ENCODE measurements at places on chromosomes 7 and 10.

GRCh38 chr10:29994811-29995210, 64.6 kb downstream of the JCAD start:
- DNase-seq: no peak

GRCh38 chr10:22742678-22743077, 28.3 kb upstream of the PIP4K2A start:
- no peak for DNase-seq

- no peak for DNase-seq
These were observed 62.8 kb downstream of the PODXL start for GRCh38 chr7:131493581-131493980.

- DNase-seq: peak; percentile 70
These were observed 45.9 kb downstream of the HIPK2 start for GRCh38 chr7:139731802-139732470.

DNA sequence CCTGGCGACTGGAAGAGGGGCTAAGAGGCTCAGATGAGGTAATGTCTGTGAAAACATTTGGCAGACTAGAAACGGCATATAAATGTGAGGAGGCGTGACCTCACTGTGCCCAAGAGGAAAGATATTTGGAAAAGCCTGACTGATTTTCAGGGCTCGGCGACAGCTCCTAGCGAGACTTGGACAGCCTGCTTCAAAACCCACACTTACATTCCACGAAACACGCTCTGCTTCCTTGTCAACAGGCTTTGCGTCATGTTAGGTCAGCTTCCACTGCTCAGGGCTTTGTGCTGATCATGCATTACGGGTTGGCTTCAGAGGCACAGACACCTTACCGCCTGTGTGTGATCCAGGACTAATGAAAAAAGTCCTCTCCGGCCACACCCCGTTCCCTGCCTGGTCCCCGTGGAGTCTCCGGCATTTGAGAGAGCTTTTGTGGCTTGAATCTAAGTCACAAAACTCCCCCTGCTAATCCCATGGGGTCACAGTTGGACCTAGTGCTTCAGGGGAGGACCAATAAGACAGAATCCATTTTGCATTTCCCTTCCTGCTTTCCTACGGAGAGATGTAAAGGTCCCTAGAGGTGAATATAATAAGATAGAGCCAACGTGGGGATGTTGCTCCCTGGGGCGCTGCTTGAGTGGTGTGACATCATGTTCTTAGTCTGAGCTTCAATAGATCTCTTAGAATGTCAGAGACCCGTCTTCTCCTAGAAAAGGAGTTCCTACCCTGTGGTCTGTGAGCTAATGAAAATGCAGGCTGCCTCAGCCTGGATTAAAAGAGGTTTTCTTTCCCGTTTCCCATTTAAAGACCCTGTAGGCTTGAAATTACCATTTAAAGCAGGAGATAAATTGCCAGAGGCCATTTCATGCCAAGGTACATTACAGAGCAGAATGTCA, 25.5 kb downstream of the FGFBP3 start:
- peak; percentile 45 for DNase-seq

DNA sequence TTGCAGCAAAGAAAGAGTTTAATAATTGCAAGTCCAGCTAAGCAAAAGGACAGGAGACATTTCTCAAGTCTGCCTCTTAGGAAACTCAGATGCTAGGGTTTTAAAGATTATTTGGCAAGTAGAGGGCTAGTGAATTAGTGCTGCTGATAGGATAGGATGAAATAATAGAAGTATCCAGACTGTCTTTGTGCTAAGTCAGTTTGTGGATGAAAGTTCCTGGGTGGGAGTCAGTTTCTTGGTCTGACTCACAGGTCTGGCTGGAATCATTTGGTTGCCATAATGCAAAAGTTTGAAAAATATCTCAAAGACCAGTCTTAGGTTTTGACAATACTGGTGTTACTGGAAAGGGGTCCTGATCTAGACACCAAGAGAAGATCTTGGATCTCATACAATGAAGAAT, 42.6 kb upstream of the INHBA start:
- DNase-seq: no peak

GRCh38 chr7:28556025-28556424, 143.7 kb downstream of the CREB5 start:
- DNase-seq: no peak

DNA sequence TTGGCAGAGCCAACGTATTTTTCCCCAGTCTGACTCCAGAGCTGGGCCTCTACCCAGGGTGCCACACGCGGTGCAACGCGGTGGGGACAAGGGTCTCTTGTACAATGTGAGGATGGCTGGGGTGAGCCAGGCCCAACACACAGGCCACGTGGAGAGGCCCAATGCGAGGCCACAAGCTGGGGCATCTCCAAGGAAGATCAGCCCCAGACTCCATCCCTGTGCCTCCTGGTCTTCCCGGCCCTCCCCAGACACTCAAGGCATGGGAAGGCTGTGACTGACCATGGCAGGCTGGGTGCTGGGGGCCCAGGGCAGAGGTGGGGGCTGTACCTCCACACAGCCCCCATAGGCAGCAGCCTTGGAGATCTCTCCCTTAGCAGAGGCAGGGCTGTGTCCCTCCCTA, 135.3 kb upstream of the FAM20C start:
- no peak for DNase-seq

- DNase-seq: no peak
These were observed 6.0 kb downstream of the WIPF3 start for GRCh38 chr7:29812185-29812876.

GRCh38 chr7:130595986-130596385, 72.6 kb downstream of the COPG2 start:
- no peak for DNase-seq

GRCh38 chr7:356691-357462, 66.9 kb downstream of the FOXL3 start:
- no peak for DNase-seq

DNA sequence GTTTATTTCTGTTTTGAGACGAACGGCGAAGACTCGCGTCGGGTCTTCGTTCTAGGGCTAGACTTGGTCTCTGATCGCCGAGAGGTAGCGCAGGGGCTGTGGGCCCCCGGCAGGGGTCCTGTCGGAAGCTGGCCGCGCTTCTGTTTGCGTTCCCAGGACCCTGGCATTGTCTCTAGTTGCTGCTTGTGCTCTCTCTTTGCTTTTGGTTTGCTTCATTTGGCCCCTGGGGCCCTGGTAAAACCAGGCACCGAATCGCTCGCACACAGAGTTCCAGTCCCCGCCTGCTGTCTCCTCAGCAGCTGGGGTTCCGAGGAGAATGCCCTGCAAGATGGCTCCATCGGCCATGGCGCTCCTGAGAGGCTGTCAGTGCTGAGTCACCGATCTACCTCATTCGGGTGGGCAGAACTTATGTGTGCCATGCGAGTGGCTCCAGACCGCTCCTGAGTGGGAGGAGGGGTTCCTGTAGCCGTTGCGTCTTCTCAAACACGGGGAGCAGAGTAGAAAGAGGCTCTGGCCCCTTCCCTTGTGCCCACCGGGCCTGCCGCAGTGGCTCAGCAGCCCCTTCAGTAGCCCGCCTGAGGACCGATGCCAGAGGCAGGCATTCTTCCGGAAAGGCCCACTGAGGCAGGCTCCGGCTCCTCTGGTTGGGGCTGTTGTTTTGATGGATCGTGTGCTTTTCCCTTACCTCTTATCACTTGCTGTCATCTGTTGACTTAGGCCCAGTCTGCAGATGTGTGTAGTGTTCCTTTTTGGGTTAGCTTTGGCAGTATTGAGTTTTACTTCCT, 826 bp downstream of the CHPF2 start:
- DNase-seq: peak; percentile 5

GRCh38 chr10:29763396-29763795, 128.6 kb upstream of the SVIL start:
- DNase-seq: no peak

DNA sequence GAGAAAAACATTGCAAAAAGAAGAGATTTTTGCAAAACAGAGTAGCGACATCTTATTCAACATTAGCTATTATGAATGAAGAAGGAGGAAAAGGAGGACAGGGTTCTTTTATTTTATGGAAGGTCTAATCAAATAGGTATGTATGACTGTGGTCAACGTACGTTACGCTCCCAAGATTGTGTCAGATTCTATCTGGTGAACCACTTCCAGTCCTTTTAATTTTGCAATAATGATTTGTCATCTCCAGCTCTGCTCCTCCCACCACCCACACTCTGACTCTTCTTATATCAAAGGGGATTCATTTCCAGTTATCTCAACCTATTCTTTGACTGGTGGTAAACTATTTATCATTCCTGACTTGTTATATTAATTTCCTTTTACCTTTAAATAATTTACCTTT, 259.9 kb downstream of the CACNA2D1 start:
- no peak for DNase-seq

DNA sequence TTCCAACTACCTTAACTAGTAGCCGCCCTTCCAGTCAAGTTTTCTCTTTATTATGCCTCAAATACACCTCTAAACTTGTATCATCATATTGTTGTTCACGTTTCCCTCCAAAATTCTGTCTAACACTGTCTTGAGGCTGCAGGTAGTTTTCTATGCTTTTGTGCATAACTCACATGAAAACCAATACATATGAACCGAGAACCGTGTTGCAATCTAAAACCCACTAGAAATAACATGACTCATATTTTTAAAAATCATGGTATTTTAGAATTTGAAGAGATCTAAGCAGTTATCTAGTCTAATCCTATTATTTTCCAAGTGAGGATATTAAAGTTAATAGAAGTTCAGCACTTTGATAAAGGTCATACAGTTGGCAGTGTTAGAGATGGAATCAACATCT, 18.2 kb downstream of the LIPF start:
- no peak for DNase-seq

DNA sequence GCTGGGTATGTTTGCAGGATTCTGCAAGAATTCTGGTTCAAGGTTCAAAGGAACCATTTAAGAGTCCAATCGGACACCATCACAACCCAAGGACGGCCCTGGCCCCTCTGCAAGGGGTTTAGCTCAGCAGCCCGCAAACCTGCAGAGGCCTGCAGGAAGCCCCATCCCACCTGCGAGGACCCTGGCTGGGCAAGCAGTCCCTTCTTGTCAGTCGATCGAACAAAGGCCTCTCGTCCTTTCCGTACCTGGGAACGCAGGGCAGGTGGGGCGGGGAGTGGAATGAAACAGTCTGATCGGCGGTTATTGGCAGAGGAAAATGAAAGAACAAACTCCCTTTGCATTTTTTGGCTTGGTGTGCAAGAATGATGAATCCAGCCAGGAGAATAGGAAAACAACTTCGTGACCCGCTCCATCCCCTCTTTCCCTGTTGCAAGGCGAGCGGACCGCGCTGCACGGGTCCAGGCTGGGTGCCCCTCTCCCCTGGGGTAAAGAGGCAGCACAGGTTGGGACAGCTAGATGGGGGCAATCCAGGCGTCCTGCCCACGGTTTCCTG, 73.7 kb downstream of the INSIG1 start:
- DNase-seq: no peak

DNA sequence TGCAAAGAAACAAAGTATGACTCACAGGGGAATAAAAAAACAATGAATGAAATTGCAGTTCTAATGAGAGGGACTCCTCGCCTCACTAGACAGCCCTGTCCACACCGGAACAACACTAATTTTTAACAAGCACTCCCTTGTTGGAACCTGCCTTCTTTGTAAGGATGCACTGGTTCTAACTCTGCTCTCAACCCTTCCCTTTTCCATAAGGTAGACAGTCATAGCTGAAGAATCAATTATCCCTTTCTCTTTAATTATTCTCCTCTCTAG, 65.1 kb downstream of the TSPAN12 start:
- DNase-seq: no peak

DNA sequence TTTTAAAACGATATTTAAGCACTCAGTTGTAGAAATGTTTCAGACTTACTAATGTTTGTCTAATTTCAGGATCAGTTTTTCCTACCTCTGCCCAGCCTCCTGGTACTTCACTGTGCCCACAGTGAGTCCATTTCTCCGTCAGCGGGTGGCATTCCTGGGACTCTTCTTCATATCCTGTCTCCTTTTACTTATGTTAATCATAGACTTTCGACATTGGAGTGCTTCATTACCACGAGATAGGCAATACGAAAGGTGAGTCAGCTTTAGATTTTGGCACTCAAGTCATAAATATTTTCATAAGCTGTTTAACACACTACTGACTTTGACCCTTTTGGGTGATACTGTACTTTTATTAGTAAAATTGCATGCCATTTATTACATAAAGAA, 2.1 kb downstream of the ENTPD7 start:
- no peak for DNase-seq

GRCh38 chr7:20191391-20191869, 25.8 kb downstream of the MACC1 start:
- no peak for DNase-seq

- no peak for DNase-seq
These were observed 33.9 kb upstream of the COBL start for GRCh38 chr7:51350546-51350896.

- DNase-seq: no peak
These were observed 176.7 kb downstream of the GPAM start for GRCh38 chr10:112006831-112007230.

DNA sequence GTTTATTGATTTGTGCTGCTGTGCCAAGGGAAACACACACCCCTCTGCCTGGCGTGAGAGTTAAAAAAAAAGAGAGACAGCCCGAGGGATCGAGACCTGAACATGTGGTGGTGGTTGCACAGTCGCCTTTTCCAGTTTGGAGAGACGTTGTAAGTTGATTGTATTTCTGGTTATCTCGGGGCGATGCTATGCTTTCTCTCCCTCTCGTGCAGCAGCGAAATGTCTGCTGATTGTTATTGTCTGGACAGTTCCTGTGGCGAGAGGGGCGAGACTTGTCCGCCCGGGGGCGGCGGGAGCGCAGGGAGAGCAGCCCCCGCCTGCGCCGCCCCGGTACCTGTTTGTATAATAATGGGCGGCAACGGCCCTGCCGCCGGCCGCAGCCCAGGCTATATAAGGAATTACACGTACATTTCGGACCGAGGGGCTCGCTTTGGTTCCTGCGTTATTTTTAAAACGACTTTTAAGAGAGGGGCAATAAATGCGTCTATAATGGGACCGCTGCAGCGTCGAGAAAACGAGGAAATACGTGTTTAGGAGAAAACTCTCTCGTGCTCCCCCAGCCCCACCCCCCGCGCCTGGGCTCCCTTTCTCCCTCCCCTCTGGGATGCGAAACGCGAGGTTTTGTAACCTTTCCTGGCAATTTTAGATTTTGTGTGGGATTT, 1.7 kb downstream of the ZEB1 start:
- DNase-seq: peak; percentile 23

DNA sequence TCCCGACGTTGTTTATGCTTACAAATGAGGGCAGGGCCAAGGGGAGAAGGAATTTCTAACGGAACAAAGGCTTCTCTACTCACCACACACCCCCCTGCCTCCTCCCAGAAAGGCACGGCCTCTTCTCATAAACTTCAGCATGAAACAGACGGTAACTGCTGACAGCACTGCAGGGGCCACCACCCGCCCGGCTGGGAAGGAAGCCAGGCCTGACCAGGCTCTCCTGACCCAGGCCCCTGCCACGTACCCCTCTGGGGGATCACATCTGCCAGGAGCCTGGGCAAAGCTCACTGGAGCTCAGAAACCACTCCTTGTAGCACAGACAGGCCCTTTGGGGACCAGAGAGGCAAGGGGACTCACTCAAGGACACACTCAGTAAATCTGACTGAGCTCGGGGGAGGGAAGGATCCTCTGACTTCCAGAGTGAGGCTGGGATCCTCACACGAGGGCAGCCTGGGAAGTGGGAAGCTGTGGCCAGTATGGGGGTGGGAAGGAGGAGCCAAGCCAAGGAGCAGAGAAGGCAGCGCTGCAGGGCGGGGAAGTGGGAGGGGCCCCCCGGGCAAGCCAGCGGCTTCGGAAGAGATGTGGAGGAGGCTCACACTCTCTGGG, 46.1 kb downstream of the ZCCHC24 start:
- DNase-seq: no peak
